ENCODE measurements at places on chromosomes 2 and 18.

GRCh38 chr2:1234731-1235308, 178.4 kb upstream of the TPO start:
- no peak for DNase-seq

- DNase-seq, result no peak
These were observed 2.0 kb downstream of the AGPS start for GRCh38 chr2:177394594-177394973.

DNA sequence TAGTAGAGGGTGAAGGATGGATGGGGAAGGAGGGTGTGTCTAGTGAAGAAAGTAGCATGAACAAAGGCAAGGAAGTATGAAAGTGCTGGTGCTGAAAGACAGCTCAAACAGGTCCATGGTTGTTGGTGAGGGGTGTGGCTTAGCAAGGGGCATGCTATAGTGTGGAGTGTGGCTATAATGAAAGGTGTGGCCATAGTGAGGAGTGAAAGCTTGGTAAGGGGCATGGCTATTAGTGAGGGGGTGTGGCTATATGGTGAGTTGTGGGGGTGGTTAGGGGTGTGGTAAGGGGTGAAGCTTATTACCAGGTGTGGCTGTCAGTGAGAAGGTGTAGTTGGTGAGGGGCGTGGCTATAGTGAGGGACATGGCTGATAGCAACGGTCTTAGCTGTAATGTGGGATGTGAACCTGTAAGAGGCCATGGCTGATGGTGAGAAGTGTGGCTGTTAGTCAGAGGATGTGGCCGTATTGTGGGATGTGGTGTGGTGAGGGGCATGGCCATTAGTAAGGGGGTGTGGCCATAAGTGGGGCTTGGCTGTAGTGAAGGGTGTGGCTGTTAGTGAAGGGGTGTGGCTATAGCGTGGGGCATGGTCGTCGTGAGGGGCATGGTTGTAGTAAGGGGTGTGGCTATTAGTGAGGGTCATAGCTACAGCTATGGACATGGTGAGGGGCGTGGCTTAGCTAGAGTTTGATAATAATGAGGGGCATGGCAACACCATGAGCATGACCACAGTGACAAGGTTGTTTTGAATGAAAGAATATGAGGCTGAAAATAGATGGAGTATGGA, 549.6 kb downstream of the FBXO15 start:
- DNase-seq, result no peak

DNA sequence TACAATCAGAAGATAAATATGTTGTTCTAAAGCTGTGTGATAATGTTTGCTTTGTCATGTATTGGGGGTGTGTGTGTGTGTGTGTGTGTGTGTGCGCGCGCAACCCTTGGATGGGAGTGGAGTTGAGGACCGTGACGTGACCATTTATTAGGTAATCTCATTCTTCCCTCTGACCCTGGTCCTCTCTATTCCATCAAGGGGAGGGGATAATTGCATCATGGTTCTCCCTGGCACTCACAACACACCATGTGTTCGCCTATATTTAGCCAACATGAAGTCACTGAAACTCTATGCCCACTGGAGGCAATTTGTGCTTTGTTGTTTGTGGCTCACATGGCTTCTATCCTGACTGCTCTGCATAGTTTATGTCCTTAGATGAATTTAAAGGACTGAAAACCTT, 79.8 kb upstream of the LRPPRC start:
- no peak for DNase-seq

DNA sequence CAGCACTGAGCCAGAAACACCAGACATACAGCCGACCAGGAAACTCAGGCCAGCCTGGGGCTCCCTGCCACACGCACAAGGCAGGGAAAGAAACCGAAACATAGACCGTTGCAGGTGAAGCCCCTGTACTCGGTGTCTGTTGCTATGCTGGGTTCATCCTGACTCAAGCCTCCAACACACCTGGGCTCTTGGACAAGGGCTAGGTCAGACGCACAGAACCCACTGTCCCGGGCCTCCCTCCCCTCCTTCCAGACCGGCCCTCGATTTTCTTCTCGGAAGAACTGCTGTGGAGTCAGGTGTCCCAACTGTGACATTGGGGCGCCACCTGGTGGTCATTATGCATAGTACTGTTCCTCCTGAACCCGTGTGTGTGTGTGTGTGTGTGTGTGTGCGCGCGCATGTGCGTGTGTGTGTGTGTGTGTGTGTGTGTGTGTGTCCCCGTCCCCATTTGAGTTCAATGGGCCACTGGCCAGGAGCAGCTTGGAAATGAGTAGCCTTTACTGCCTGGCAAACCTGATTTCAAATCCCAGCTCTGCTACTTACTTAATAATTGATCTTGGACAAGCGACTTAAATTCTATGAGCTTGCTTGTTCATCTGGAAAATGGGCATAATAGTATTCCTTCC, 55.4 kb upstream of the GLI2 start:
- DNase-seq, result peak; percentile 18

GRCh38 chr2:128664499-128664971, 345.9 kb upstream of the HS6ST1 start:
- DNase-seq, result no peak

DNA sequence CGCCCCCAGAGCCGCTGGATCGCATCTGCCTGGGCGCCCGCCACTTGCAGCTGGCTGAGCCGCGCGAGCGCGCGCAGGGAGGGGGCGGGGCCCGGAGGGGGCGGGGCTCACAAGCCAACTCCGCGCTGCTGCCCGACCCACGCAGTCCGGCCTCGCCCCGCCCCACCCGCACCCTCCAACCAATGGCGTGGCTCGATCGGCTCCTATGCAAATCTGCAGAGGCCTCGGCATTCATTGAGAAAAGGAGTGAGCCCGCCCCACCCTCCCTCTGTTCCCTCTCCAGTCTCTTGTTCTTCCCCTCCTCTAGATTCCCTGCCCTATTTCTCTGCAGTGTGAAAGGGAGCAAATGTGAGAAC, at the start of gene ALK:
Gene ALK, minus strand, starts transcription at position 27 of the 356 bp plus-strand sequence. CDS start 927 bp downstream, outside the sequence.
- DNase-seq, result peak; percentile 22
